GM12864 (cell line): ENCODE measurements at places on chromosomes 4 and X.
A peak's percentile ranks its signal among the peaks of the same experiment; 100 is the strongest.

- DNase-seq: peak; percentile 13
These were observed 214.5 kb upstream of the TACR3 start for GRCh38 chr4:103934178-103934789.

GRCh38 chr4:3215256-3215655 lies 33.7 kb upstream of the MSANTD1 start:
- DNase-seq: no peak

DNA sequence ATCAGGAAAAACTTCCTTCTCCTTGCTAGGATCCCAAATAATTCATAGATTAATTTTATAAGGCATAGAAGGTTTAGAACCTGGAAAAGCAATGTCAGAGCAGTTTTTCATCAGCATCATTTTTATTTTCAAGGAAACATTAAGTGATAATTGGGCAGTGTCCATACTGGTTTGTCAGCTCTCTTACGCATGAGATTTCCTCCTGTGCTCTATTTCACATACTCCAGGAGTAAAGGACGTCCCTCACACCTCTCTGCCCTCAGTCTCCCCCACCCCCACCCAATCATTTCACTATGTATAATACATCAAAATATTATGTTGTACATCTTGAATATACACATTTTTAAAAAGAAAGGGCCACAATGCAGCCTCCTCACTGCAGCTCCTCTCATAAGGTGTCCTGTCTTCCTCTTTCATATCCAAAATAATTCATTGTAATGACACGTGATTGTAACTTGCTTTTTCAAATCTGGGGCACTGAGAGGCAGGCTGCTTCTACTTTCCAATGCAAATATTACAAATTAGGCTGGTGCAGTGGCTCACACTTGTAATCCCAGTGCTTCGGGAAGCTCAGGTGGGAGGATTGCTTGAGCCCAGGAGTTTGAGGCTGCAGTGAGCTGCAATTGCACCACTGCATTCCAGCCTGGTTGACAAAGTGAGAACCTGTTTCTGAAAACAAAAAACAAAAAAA lies 34.4 kb downstream of the ARHGEF38 start:
- DNase-seq: no peak

DNA sequence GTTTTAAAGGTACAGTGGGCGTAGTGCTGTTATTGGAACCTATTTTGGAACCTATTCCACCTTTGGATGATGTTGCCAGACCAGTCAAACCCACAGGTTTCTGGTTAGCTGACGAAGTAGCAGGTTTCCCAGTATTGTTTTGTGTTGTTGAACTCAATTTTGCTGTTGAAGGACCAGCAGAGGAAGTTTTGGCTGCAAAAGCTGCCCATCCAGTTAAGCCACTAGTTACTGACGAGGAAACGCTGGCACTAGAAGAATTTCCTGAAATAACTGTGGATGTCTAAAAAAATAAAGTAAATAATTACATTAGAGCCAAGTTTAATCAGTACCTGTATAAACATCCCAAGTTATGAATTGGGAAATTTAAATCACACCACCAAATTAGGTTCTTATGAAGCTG lies 25.5 kb downstream of the INTS12 start:
- no peak for DNase-seq
